Nucleus accumbens (tissue), 56 donors: ENCODE measurements at places on chromosomes 3 and 15.

DNA sequence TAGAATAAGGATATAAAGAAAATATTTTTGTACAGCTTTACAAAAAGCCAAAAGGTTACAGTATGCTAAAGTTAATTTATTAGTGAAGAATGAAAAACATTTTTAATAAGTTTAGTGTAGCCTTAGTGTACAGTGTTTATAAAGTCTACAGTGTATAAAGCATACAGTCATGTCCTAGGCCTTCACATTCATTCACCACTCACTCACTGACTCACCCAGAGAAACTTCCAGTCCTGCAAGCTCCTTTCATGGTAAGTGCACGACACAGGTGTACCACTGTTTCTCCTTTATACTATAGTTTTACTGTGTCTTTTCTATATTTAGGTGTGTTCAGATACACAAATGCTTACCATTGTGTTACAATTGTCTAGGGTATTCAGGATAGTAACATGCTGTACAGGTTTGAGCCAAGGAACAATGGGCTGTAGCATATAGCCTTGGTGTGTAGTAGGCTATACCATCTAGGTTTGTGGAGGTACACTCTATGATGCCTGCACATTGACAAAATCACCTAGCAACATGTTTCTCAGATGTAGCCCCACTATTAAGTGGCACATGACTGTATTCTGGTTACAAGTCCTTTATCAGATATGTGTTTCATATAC is 197.1 kb upstream of the KBTBD8 start:
- DNase-seq = no peak

DNA sequence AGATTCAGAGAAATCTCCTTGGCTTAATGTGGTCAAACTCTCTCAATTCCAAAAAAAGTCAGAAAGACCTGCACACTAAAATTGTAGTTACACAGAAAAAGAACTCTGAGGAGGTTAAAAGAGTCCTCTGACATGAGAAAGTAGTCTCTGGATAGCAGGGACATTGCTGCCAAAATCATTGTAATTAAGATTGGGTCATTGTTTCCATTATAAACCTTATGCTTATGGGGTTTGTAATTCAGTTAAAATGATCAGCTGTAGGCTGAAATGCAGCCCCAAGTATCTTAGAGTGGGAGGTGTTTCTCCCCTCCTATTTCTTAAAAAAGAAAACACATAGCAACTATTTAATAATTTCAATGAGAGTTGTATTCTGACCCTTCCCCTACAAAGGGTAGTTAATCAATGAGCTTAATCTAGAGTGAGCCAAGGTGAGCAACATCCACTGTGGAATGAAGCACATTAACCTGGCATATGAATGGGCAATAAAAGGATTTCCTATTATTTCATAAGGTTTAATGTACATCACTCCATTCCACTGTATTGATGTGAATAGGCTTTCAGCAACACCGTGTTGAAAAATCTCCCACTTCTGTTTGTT is 406.9 kb downstream of the TIGIT start:
- no peak for DNase-seq

DNA sequence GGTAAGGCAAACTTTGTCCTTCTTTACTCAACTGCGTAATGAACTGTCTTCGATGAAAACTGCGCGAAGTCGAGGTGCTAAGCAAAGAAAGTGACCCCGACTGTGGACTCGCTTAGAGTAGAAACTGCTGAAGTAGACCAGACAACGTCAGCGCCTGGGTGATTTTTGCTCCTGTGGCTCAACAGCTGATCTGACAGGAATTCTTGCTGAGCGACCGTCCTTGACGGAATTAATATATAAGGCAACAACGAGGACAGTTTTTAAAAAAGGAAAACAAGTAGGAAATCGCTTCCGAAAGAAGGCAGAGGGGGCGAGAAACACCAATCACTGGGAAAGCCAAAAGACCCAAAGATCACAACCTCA is 541 bp downstream of the RPS27L start:
- peak; percentile 12 for DNase-seq

- no peak for DNase-seq
Measured at GRCh38 chr15:27454281-27455075, 483.5 kb downstream of the GABRG3 start.

DNA sequence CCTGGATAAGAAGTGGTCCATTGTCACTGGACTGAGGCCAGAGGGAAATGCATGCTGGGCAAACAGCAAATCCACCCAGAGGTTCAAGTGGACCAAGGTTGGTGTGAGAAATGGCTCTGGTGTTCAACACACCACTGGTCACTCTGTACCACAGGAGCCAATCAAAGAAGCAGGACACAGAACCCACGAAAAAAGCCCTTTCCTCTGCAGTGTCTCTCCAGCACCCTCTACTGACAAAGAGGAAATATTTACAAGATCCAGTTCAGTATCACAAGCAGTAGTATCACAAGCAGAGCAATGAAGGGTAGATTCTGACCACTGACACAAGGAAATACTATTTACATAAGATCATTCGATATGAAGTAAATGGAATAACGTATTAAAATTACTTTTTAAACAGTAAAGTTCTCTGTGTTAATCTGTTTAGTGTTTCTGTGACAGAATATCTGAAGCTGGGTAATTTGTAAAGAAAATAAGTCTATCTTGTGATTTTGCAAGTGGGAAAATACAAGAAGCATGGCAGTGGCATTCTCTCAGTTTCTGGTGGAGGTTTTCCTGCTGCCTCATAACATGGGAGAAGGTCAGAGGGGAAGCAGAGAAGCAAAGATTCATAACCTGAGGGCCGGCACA is 390.7 kb downstream of the EFHB start:
- DNase-seq = no peak

DNA sequence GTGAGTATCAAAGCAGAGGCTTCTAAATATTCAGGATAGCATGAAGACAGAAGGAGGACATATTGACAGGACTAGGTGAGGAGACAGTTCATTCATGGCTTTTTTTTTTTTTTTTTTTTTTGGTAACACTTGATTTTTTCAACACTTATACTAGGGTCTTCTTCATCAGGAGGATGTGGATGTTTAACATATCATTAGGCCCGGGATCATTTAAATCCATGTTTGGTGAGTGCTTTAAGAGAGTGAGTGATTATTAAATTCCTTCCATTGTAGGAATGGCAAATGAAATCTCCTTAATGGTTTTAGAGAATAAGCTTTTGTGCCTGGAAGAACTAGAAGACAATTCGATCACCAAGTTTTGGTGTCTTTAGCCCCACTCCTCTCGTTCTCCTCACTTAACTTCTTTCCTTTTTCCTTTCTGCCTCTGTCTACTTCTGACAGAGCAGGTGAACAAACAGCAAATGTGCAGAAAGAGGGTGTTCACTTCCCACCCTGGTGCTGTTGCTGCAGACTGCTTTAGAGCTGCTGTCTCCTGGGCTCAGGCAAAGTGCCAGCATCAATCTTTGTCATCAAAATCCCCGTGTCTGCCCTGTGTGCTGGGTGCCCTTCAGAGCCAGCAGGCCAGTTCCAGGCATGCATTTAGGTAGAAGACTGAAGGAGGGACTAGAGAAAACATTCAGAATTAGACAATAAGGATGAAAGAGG is 35.6 kb upstream of the RAB11A start:
- DNase-seq = no peak

DNA sequence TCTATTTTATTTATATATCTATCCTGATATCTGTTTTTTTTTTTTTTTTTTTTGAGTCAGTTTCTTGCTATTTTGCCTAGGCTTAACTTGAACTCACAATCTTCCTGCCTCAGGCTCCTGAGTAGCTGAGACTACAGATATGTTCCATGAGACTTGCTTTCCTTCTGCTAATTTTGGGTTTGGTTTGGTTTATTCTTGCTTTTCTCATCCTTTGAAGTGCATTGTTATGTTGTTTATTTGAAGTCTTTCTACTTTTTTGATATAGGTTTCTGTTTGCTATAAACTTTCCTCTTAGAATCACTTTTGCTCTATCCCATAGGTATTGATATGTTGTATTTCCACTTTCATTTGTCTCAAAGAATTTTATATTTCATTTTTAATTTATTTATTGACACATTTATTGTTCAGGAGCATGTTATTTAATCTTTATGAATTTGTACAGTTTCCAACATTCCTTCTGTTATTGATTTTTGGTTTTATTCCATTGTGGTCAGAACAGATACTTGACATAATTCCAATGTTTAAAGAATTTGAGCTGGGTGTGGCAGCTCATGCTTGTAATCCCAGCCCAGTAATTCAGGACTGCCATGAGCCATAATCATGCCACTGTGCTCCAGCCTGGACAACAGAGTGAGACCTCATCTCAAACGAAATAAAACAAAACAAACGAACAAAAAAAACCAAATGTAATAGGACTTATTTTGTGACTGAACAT is 62.3 kb upstream of the PLSCR4 start:
- no peak for DNase-seq

GRCh38 chr3:151225040-151225975 is 22.3 kb upstream of the GPR171 start:
- no peak for DNase-seq

GRCh38 chr15:56776839-56777238 is 43.5 kb upstream of the ZNF280D start:
- no peak for DNase-seq

- no peak for DNase-seq
Measured at GRCh38 chr15:71612397-71612722, 198.0 kb upstream of the NR2E3 start.

DNA sequence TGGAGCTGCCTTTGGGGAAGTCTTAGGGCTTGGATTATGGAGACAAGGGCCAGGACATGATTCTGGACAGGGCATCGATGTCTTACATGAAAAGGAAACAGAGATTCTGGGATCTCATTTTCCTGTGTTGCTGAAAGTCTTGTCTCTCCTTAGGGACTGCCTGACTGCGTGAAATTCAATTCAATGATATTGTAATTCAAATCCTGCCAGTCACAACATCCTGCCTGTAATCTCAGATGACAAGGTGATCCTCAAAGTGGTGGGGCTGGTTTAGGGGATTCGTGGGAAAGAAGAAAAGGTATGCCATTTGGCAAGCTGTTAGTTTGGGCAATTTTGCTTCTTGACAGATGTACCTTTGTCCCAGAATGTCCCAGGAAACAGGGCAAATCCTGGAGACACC is 129.1 kb downstream of the KBTBD8 start:
- no peak for DNase-seq

- DNase-seq = no peak
Measured at GRCh38 chr3:129777806-129778205, 115.7 kb downstream of the TMCC1 start.

- DNase-seq = no peak
Measured at GRCh38 chr3:57586778-57587177, 10.4 kb downstream of the ARF4 start.

- no peak for DNase-seq
Measured at GRCh38 chr3:71300951-71301393, 282.6 kb downstream of the FOXP1 start.

- no peak for DNase-seq
Measured at GRCh38 chr3:184239221-184239620, 9.5 kb downstream of the ALG3 start.

GRCh38 chr15:29792426-29793159 is 29.7 kb downstream of the TJP1 start:
- no peak for DNase-seq

DNA sequence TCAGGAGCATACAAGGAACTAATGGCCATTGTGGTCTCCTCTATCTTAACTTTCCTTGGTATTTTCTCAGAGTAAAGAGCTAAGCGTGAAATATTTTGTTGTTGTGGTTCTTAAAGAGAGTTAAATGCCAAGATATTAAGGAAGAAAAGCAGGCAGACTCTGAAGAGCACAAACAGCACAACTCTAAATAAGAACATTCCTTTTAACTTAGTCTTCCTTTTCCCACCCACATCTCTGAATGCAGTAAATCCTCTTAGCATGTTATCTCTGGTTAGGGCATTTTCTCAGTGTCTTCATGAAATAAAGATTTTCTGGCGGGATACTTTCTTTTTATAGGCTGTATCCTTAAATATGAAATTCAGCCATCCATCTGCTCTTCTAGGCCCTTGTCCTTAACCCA is 1.5 kb downstream of the GPR87 start:
- no peak for DNase-seq

DNA sequence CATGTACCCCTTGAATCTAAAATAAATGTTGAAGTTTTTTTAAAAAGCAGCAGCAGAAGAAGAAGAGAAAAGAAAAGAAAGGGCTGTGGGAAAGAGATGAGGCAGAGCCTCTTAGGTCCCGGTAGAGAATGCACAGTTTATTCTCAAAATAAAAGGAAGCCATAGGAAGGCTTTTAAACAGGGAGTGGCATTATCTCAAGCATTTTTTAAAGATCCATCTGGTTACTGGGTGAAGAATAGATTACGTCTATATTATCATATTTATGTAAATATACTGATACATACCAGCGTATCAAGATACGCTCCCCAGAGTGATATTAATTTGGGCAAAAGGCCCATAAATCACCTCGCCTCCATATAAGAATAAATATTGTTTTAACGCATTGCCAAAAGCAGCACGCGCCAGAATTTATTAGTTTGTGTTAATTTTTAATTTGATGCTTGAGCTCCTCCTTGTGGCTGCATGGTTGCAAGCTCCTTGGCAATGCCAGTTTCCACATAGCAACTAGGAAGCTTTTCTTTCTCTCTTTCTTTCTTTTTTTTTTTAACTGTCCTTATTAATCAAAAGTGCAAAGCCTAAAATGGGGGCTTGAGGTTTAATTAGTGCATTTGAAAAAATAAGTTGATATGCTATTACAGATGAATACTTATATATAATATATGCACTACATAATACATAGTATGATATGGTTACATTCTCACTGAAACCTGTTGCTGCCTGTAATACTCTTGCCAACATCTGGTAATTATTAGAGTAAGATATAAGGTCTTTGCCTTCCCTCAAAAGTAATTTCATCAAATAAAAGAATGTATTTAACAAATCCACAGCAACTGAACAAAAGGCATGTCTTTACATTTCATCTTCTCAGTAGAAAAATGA is 242.8 kb upstream of the UBE2E2 start:
- no peak for DNase-seq

DNA sequence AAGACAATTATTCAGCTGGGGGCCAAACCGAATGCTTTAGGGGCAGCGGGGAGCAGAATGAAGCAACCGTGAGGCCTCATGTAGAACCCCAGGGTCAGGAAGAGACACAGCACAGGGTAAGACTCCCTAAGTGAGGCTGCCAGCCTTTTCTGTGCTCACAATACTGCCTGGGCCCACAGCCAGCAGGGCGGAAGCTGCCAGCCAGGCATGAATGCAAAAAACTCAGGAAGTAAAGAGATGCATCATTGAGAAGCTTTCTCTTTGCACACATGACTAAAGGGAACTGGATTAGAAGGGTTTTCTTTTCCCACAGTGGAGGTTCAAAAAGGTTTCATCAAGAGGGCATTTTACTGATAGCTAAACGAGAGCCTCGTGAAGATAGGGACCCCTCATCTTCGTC is 33.3 kb downstream of the CA12 start:
- DNase-seq = no peak

- no peak for DNase-seq
Measured at GRCh38 chr3:104316118-104316517, 1050.6 kb upstream of the ALCAM start.
